ENCODE measurements at places on chromosomes 5 and 9.

- no peak for DNase-seq
Observed at GRCh38 chr9:132793606-132794580, 84.2 kb downstream of the AK8 start.

- DNase-seq, result peak; percentile 14
Observed at GRCh38 chr5:172525996-172526360, 71.7 kb upstream of the SH3PXD2B start.

- peak; percentile 92 for DNase-seq
Observed at GRCh38 chr9:19154135-19154612, 26.9 kb upstream of the PLIN2 start.

- DNase-seq, result no peak
Observed at GRCh38 chr5:141598391-141599345, 20.1 kb downstream of the DIAPH1 start.

GRCh38 chr5:102221949-102222348, 74.1 kb downstream of the SLCO4C1 start:
- no peak for DNase-seq

GRCh38 chr5:148924817-148925216, 98.4 kb downstream of the ADRB2 start:
- peak; percentile 33 for DNase-seq

GRCh38 chr5:148541054-148541835, 113.1 kb downstream of the HTR4 start:
- DNase-seq, result no peak

DNA sequence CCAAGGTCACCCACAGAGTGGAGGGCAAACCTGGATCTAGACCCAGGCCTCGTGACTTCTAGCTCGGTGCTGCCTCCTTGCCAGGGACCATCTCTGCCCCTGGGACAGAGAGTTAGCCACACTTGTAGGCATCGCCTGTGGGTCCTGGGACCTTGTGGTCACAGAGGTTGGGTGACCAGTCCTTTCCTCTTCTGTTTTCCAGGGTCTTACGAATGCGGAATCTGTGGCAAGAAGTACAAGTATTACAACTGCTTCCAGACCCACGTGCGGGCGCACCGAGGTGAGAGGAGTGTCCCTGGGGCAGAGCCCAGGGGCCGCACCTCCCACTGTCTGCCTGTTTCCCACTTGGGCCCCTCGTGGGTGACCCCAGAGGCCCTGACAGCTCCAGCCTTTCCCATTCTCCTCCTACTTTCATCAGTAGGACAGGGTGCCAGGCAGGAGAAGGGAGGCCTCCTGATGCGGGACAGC, 76.3 kb downstream of the AMBP start:
- no peak for DNase-seq

- DNase-seq, result no peak
Observed at GRCh38 chr5:99272576-99272975, 343.8 kb upstream of the CHD1 start.

Measured in adrenal gland (tissue), 19 donors.